ENCODE measurements at places on chromosomes 6 and 20.

DNA sequence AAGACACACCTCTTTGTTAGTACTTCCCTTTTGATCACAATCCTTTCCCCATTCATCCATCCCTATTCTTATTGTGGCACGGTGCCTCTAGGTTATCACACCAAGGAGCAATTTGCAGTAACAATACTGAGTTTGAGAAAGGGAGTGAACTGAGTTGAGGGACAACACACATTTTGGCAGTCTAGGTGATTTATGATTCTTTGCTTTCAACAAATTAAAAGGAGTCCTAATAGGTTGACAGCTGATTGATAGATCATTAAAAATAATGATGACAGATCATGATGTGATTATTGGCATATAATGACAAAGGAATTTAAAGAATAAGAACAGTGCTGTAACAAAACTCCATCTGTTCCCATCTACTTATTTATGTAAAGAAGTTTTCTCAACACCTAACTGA lies 36.7 kb downstream of the IMPG1 start:
- DNase-seq, result no peak

- no peak for DNase-seq
These were observed 8.5 kb downstream of the ACSS1 start for GRCh38 chr20:25049261-25050060.

DNA sequence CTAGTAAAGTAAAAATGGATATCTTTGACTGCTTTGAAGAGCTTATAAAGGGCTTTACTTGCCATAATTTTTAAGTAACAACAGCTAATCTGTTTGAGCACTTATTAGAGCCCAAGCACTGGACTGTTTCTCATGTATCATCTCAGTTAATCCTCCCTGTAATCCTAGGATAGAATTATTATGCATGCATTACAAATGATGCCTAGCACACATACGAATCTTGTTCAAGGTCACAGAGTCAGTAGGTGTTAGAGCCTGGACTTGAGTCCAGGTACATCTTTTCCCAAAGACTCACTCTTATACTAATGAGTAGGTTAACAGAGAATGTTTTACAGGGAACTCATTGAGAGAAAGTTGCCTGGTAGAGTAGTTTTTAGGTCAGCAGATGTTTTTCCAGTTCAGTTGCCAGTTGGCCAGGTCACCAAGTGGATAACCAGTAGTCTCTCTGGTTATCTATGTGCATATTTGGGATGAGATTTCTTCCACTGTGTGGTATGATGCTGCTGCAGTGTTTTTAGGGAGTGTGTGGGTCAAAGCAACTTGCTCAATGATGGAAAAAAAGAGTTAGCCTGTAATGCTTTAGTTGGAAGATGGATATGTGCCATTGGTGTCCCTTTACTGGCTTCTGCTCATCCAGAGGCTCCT lies 32.3 kb upstream of the LAMA4 start:
- DNase-seq, result no peak

DNA sequence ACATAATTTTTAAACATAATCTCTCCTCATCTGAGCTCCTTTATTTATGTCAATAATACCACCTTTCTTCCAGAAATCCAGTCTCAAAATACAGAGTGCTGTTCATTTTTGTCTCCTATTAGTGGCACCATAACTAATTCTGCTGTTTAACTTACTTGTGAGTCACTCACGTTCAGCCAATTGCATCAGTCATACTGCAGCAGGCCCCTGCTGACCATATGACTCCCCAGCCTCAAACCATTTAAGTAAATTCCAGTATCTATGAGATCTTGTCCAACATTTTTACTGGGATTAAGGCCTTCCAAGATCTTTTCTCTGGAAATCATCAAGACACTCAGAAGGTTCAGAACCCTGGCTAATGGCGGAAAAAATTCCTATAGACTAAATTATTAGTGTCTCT lies 982.2 kb upstream of the MAP3K7 start:
- DNase-seq, result no peak

GRCh38 chr6:52634211-52634610 lies 36.7 kb upstream of the TMEM14A start:
- DNase-seq, result no peak

GRCh38 chr20:21100578-21101452 lies 5.3 kb downstream of the LINC00237 start:
- DNase-seq, result peak; percentile 73

DNA sequence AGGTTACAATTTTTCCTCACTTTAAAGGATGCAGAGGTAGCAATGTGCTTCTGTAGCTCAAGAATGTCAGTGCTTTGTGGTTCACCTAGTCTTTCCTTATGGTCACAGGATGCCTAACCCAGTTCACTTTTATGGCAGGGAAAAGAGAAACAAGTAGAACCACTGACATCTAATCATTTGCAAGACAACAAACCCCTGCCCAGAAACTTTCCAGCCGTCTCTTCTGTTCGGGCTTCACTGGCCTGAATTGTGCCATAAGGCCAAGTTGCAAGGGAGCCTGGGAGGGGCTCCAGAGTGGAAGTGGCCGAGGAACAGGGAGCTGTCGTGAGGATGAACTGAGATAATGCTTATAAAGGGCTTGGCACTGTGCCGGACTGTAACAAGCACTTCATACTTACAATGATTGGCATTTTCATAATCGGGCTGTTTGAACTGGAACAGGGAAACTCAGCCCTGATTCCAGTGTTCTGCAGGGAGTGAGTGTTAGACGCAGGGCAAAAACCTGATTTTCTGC lies 212.6 kb downstream of the BCAS1 start:
- no peak for DNase-seq

GRCh38 chr20:17992847-17993513 lies 24.2 kb downstream of the MGME1 start:
- DNase-seq, result no peak

- no peak for DNase-seq
These were observed 25.5 kb downstream of the PDE10A start for GRCh38 chr6:165637586-165637985.

- no peak for DNase-seq
These were observed 6.6 kb downstream of the PRSS35 start for GRCh38 chr6:83518816-83519480.

Measured in suppressor macrophage treated with lipopolysaccharide for 1 hour (primary cell).